ENCODE measurements at places on chromosomes 2 and 18. TPM values are rescaled to one million over a fixed set of nuclear protein-coding genes. Genes with fewer than 3 reads are reported as not detected.
A peak's percentile ranks its signal among the peaks of the same experiment; 100 is the strongest.

SLC9A2 gene
- 7.1 TPM for total RNA-seq

CHST9 gene
- 0.11 TPM for total RNA-seq

DNA sequence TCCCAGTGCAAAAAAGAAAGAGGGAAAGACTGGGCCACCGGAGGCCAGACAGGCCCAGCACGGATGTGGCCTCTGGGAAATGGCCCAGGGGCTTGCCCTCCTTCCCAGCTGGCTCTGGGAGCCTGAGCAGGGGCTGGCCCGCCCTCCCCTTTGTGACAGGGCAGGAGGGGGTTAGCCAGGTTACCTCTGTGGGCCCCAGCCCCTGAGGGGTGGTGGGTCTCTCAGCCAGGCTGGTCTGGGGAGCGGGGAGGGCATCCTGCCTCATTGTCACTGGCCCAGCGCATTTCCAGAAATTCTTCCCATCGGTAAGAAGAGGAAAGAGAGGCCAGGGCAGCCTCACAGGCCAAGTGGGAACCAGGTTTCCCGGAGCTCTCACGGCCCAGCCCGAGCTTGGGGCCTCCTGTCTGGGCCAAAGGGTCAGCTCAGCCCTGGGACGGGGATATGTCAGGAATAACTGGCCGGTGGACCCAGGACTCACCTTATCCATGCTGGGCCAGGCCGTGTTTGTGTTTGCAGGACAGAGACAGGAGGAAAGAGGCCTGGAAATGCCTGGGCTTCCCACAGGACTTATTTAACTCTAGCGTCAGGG is 182.2 kb downstream of the ZFP36L2 start:
- H3K36me3 ChIP-seq: no peaks in the 10 kb centered on the region
- H3K27me3 ChIP-seq: no peaks in the 10 kb centered on the region
- peak overlapping the region; percentile 42 for H3K27ac ChIP-seq
- peak; percentile 44 for DNase-seq
- H3K4me1 ChIP-seq: peaks cover 7% of the 10 kb centered on the region
- no peak overlapping the region for H3K4me3 ChIP-seq

DNA sequence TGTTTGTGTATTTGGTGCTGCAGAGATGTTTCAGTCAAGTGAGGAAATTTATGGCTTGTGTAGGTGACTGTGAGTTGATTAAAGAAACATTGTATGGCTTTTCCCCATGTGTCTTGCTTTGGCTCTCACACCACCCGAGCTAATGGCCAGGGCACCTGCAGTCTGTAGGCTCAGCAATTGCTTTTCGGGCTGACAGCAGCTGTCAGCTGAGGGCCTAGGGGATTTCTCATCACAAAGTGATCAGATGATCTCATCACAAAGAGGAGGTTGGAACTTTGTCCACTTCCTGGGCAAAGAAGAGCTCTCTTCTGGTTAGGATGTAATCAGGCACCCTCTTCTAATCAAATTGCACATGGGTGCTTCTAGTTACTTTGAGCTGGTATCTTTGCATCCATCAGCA is 632.2 kb downstream of the SLC4A3 start:
- no peak for DNase-seq
- H3K27me3 ChIP-seq: no peaks in the 10 kb centered on the region
- H3K4me1 ChIP-seq: no peaks in the 10 kb centered on the region
- no peaks in the 10 kb centered on the region for H3K36me3 ChIP-seq
